ENCODE measurements at places on chromosomes 1 and 21.
A peak's percentile ranks its signal among the peaks of the same experiment; 100 is the strongest.

DNA sequence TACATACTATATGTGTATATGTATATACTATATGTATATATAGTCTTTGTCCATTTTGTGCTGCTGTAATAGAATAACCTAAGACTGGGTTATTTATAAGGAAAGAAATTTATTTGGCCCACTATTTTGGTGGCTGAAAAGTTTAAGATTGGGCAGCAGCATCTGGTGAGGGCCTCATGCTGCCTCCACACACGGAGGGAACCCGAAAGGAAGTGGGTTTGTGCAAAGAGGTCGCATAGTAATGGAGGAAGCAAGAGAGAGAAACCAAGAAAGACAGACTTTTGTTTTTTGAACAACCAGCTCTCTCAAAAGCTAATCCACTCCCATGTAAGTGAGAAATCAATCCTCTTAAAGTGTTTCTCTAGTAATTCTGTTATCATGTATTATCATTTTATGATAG is 1147.3 kb downstream of the NCAM2 start:
- H3K27me3 ChIP-seq, result no peaks in the 10 kb centered on the region
- H3K4me1 ChIP-seq, result no peaks in the 10 kb centered on the region
- no peak for DNase-seq
- no peak overlapping the region for H3K4me3 ChIP-seq
- no peak overlapping the region for H3K27ac ChIP-seq

- H3K36me3 ChIP-seq, result no peaks in the 10 kb centered on the region
- no peak overlapping the region for H3K27ac ChIP-seq
- H3K4me3 ChIP-seq, result no peak overlapping the region
- no peak for DNase-seq
- no peaks in the 10 kb centered on the region for H3K4me1 ChIP-seq
- H3K27me3 ChIP-seq, result no peaks in the 10 kb centered on the region
These were observed 29.3 kb downstream of the ZBTB8B start for GRCh38 chr1:32494196-32494595.

DNA sequence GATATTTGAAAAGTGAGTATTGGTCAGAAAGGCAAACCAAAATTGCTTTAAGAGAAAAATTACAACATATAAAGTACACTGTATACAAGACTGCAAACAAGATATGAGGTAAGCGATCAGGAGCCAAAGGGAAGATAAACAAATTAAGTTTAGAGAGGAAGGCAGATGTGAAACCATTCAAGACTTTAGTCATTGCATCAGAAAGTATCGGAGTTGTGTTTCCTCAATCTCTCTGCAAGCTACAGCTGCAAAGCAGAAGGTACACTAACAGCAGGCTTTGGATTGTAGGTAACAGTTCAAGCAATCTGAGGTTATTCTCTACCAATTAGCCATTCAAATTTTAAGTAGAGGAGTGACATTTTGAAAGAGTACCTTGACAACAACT is 21.3 kb upstream of the TLCD4 start:
- no peaks in the 10 kb centered on the region for H3K36me3 ChIP-seq
- no peak overlapping the region for H3K4me3 ChIP-seq
- DNase-seq, result no peak
- no peaks in the 10 kb centered on the region for H3K27me3 ChIP-seq
- no peak overlapping the region for H3K27ac ChIP-seq

GRCh38 chr1:26945728-26946127 is 14.5 kb downstream of the KDF1 start:
- peaks cover 54% of the 10 kb centered on the region for H3K36me3 ChIP-seq
- no peaks in the 10 kb centered on the region for H3K4me1 ChIP-seq
- H3K4me3 ChIP-seq, result no peak overlapping the region
- H3K27ac ChIP-seq, result no peak overlapping the region
- no peaks in the 10 kb centered on the region for H3K27me3 ChIP-seq

DNA sequence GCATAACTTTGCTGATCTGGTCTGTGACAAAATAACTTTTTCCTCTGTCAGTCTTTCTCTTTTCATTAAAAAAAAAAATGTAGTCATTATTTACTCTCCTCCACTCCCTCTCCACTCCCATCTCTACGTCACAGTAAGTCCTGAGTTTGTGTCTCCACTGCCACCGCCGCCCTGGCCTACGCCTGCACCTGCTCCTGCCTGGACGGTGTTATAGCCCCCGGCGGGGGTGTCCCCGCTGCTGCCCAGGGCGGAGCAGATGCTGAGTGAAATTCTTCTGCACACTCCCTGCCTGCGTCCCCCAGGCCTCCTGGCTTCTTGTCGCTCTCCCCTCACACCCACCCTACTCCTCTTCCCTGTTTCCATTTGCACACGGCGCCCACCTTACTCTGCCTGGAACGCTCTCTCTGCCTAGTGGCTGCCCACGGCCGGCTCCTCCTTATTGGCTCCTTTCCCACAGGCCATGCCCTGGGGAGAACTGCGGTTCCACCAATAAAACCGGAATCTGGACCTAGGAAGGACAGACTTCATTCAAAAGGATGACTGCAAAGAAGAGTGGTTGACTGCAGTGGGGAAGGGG is 55.2 kb upstream of the C1orf174 start:
- H3K4me1 ChIP-seq, result no peaks in the 10 kb centered on the region
- H3K27ac ChIP-seq, result no peak overlapping the region
- no peak for DNase-seq
- no peaks in the 10 kb centered on the region for H3K36me3 ChIP-seq

DNA sequence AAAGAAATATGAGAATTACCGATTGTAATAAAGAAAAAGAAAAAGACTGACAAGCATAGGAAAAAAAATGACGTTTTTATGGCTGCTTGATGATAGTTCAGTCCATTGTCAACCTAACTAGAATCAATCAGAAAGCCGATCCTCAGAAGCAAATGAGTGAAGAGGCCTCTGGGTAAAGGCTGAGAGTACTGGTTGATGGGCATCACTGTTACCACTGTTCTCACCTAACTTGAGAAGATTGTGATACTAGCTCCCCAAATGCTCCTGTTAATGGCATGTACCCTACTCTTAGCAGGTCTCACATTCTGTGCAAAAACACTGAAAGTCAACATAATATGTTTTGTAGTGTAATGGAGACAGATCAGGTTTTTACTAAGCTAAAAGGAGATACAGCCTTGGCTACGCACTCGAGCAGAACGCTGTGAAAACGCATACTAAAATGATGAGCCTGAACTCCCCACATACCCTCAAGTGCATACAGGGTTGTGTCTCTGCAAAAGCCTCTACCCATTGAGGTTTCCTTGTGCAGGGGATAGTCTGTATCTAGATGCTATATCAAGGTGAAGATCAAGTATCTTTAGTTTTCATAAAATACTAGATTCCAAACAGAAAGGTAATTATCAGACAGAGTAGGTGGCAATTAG is 554.6 kb downstream of the SMYD3 start:
- no peak for DNase-seq
- H3K36me3 ChIP-seq, result no peaks in the 10 kb centered on the region
- H3K27ac ChIP-seq, result no peak overlapping the region
- H3K27me3 ChIP-seq, result no peaks in the 10 kb centered on the region

- H3K36me3 ChIP-seq, result no peaks in the 10 kb centered on the region
- H3K27ac ChIP-seq, result no peak overlapping the region
- no peaks in the 10 kb centered on the region for H3K27me3 ChIP-seq
- DNase-seq, result no peak
- no peaks in the 10 kb centered on the region for H3K4me1 ChIP-seq
- H3K4me3 ChIP-seq, result no peak overlapping the region
These were observed 499.6 kb upstream of the B3GALT2 start for GRCh38 chr1:193685986-193686385.

DNA sequence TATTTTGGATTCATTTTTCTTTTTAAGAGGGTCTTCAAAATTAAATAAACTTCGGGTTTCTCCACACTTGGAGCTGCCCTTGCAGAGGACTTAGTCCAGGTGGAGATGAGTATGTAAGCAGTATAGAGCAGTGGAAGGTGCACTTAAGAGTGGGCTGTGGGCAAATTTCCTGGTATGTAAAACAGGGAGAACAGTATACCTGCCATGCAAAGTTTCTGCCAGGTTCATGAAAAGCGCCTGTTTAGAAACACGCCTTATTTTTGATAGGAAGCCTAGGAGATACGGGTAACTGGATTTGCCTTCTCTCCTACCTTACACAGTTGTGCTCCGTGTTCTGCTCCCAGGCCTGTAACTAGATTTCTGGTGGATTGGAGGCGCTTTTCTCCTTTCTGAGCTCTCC is 1.2 kb downstream of the KDM4A start:
- peaks cover 37% of the 10 kb centered on the region for H3K36me3 ChIP-seq
- no peak for DNase-seq
- H3K4me1 ChIP-seq, result peaks cover 10% of the 10 kb centered on the region
- peak overlapping the region; percentile 82 for H3K4me3 ChIP-seq
- H3K27me3 ChIP-seq, result no peaks in the 10 kb centered on the region

DNA sequence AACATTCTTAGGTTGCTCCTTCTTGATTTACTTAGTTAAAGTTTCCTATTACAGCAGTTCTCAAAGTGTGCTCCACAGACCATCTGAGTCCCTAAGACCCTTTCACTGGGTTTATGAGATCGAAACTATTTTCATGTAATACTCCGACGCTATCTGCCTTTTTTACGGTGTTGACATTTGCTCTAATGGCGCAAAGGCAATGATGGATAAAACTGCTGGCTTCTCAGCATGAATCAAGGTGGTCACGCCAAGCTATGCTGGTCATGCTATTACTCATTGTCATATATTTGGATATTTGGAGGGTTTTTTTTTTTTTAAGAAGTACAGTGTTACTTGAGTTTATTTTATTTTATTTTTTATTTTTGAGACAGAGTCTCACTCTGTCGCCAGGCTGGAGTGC is 235.1 kb downstream of the KIF26B start:
- H3K27ac ChIP-seq, result no peak overlapping the region
- no peaks in the 10 kb centered on the region for H3K4me1 ChIP-seq
- no peaks in the 10 kb centered on the region for H3K36me3 ChIP-seq
- H3K4me3 ChIP-seq, result no peak overlapping the region
- peaks cover 15% of the 10 kb centered on the region for H3K27me3 ChIP-seq

- peaks cover 14% of the 10 kb centered on the region for H3K27me3 ChIP-seq
- H3K27ac ChIP-seq, result no peak overlapping the region
- no peaks in the 10 kb centered on the region for H3K36me3 ChIP-seq
- no peak overlapping the region for H3K4me3 ChIP-seq
These were observed 27.1 kb upstream of the ZC3H11B start for GRCh38 chr1:219639876-219640577.

GRCh38 chr1:91015794-91016550 is 5.9 kb downstream of the ZNF644 start:
- no peak overlapping the region for H3K4me3 ChIP-seq
- H3K36me3 ChIP-seq, result no peaks in the 10 kb centered on the region
- H3K27me3 ChIP-seq, result no peaks in the 10 kb centered on the region
- H3K27ac ChIP-seq, result no peak overlapping the region
- peaks cover 40% of the 10 kb centered on the region for H3K4me1 ChIP-seq
- no peak for DNase-seq

GRCh38 chr1:53600561-53600960 is 138.4 kb downstream of the GLIS1 start:
- no peaks in the 10 kb centered on the region for H3K36me3 ChIP-seq
- no peaks in the 10 kb centered on the region for H3K27me3 ChIP-seq
- H3K27ac ChIP-seq, result no peak overlapping the region
- DNase-seq, result no peak

- H3K27me3 ChIP-seq, result no peaks in the 10 kb centered on the region
- no peak overlapping the region for H3K27ac ChIP-seq
- H3K4me3 ChIP-seq, result no peak overlapping the region
- H3K36me3 ChIP-seq, result peaks cover 35% of the 10 kb centered on the region
These were observed 29.8 kb downstream of the HYI start for GRCh38 chr1:43423672-43424550.

GRCh38 chr1:162321809-162322422 is 54.7 kb downstream of the SPATA46 start:
- no peaks in the 10 kb centered on the region for H3K27me3 ChIP-seq
- peaks cover 10% of the 10 kb centered on the region for H3K4me1 ChIP-seq
- no peak for DNase-seq

- H3K4me3 ChIP-seq, result no peak overlapping the region
- H3K4me1 ChIP-seq, result no peaks in the 10 kb centered on the region
- H3K27ac ChIP-seq, result no peak overlapping the region
- no peak for DNase-seq
These were observed 10.8 kb downstream of the CCDC17 start for GRCh38 chr1:45612941-45613579.

GRCh38 chr1:162908236-162908635 is 47.3 kb upstream of the CCDC190 start:
- no peaks in the 10 kb centered on the region for H3K27me3 ChIP-seq
- H3K36me3 ChIP-seq, result no peaks in the 10 kb centered on the region
- H3K4me1 ChIP-seq, result peaks cover under 1% of the 10 kb centered on the region
- H3K27ac ChIP-seq, result no peak overlapping the region

DNA sequence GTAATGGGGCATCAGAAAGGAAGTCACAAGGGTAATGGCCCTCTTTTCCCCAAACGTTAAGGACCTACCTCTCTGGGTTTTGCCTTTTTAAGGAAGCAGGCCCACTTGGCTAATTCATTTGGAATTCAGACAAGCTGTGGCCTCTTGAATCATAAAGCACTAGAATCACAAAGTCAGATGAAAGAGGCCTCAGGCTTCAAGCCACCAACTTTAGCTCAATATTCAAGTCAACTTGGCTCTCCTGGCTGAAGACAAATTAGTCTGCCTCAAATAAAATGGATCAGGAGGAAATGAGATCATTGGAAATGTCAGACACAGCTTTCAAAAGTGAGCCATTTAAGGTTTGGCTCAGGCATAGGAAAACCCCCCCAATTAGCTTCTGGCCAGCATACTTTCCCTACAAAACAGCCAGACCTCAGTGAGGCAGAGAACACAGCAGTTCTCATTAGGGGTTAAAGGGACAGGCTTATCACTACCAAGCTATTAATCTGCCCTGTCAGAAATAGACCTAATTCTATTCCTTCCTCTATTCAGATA is 34.3 kb downstream of the SLC35D1 start:
- H3K4me1 ChIP-seq, result no peaks in the 10 kb centered on the region
- no peak overlapping the region for H3K4me3 ChIP-seq
- H3K27me3 ChIP-seq, result no peaks in the 10 kb centered on the region
- peak overlapping the region; percentile 28 for H3K27ac ChIP-seq
- peak; percentile 60 for DNase-seq
- H3K36me3 ChIP-seq, result peaks cover 8% of the 10 kb centered on the region

- H3K36me3 ChIP-seq, result no peaks in the 10 kb centered on the region
- peaks cover 27% of the 10 kb centered on the region for H3K4me1 ChIP-seq
- H3K27ac ChIP-seq, result peak overlapping the region; percentile 85
These were observed 757 bp upstream of the NRIP1 start for GRCh38 chr21:15065392-15066122.

GRCh38 chr1:192133350-192133926 is 24.8 kb upstream of the RGS18 start:
- H3K36me3 ChIP-seq, result peaks cover 5% of the 10 kb centered on the region
- H3K27ac ChIP-seq, result peak overlapping the region; percentile 62
- H3K27me3 ChIP-seq, result no peaks in the 10 kb centered on the region
- peaks cover 22% of the 10 kb centered on the region for H3K4me1 ChIP-seq

GRCh38 chr1:215226757-215227156 is 144.2 kb downstream of the KCNK2 start:
- H3K4me3 ChIP-seq, result no peak overlapping the region
- H3K27me3 ChIP-seq, result peaks cover 31% of the 10 kb centered on the region
- H3K4me1 ChIP-seq, result no peaks in the 10 kb centered on the region
- H3K27ac ChIP-seq, result no peak overlapping the region

- H3K4me1 ChIP-seq, result no peaks in the 10 kb centered on the region
- H3K4me3 ChIP-seq, result no peak overlapping the region
- H3K27me3 ChIP-seq, result no peaks in the 10 kb centered on the region
- H3K27ac ChIP-seq, result no peak overlapping the region
- no peaks in the 10 kb centered on the region for H3K36me3 ChIP-seq
These were observed 14.1 kb downstream of the DDAH1 start for GRCh38 chr1:85450832-85451231.

GRCh38 chr1:28591708-28592320 is at the start of gene RAB42:
RAB42 (plus strand) TSS chr1:28592265; CDS start chr1:28592512, 247 bp downstream.
- peak; percentile 42 for DNase-seq
- no peaks in the 10 kb centered on the region for H3K27me3 ChIP-seq
- no peaks in the 10 kb centered on the region for H3K36me3 ChIP-seq
- peaks cover 10% of the 10 kb centered on the region for H3K4me1 ChIP-seq
- peak within 1 kb of the TSS; percentile 55 for H3K4me3 ChIP-seq

- no peaks in the 10 kb centered on the region for H3K36me3 ChIP-seq
- H3K27ac ChIP-seq, result no peak overlapping the region
- no peaks in the 10 kb centered on the region for H3K27me3 ChIP-seq
- no peak overlapping the region for H3K4me3 ChIP-seq
These were observed 69.8 kb downstream of the TBX15 start for GRCh38 chr1:118918230-118918939.

All from A673 (cell line).